ENCODE measurements at places on chromosomes 11 and 22. TPM values are rescaled to one million over a fixed set of nuclear protein-coding genes. Genes with fewer than 3 reads are reported as not detected.

- DNase-seq: no peak
Measured at GRCh38 chr11:20544603-20545237, 54.7 kb upstream of the SLC6A5 start.

- no peak for DNase-seq
Measured at GRCh38 chr22:23750367-23750713, 572 bp downstream of the ZNF70 start.

DNA sequence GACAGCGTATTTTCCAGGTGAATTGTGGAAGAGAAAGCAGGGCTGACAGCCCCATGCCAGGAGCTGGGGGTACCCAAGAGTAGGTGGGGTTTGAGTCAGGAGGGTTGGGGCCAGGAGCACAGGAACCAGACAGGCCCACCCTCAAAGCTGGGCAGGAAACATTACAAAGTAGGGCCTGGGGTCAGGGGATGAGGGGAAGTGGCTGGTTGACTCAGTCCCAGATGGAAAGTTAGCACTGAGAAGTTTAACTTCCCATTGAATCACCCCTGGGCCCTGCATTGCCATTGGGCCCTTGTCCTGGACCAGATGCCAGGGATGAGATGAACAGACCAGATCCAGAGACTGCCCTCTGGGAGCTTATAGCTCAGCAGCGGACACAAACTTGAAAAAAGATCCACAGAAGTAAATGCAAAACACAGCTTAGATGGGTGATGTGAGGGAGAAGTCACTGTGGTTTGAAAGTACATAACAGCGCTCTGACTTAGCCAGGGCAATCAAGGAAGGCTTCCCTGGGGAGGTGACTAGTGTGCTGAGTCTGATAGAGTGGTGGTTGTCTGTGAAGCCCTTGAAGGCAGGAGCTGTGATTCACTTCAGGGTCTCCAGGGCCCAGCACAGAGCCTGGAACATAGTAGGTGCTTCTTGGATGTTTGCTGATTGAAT is 2.2 kb downstream of the MAFF start:
- DNase-seq: peak; percentile 32

- DNase-seq: no peak
Measured at GRCh38 chr11:46981436-46981835, 44.9 kb downstream of the CSTPP1 start.

GRCh38 chr11:43770173-43770572 is 89.6 kb downstream of the HSD17B12 start:
- no peak for DNase-seq

GRCh38 chr22:42167066-42167465 is 36.5 kb upstream of the CYP2D6 start:
- no peak for DNase-seq

DNA sequence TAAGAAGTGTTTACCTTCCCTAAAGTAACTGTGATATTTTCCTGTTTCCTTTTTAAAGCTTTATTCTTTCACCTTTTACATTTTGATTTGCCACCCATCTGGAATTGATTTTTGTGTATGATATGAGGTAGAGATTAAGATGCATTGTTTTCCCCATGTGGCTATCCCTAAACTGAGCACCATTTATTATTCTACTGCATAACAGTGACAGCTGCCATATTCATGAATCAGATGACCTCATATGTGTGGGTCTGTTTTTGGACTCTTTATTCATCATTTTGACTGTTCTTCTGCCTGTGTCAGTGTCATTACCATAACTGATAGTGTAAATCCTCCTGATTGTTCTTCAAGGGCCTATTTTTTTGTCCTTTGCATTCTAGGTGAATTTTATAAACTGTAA is 50.8 kb downstream of the HIPK3 start:
- DNase-seq: no peak

- peak; percentile 42 for DNase-seq
Measured at GRCh38 chr11:28701760-28702449, 593.7 kb downstream of the METTL15 start.

DNA sequence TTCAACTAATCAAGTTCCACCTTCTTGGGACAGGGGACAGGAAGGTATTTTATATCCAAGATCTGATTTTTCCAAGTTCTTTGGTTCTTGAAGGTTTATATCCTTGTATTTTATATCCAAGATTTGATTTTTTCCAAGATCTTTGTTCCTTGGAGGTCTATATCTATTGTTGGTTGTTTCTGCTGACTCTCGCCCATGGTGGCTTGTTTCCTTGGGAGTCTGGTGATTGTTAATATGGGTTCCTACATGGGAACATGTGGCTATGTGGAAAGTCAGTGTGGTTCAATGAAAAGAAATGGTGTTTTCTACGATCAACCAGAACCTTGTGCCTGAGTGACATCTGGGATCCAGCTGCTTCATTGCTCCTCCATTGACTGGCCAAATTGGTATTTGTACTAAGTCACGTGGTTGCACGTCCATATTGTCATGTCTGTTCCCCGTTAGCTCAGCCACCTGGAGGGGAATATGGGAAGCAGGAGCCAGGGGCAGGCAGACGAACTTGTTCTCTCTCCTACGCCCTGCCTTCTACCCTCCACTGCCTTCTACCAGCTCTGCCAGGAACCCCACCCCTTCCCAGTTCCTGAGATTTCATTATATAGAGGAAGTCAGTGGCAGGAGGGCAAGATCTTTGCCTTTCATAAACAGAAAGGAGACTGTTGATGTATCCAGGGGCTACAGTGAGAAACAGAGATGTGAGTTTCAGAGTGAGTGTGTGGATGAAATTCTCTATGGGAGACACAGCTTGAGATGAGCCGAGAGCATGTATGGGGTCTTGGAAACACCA is 11.1 kb upstream of the CSF2RB start:
- no peak for DNase-seq

- peak; percentile 21 for DNase-seq
Measured at GRCh38 chr11:44777209-44778194, 50.7 kb downstream of the TSPAN18 start.

GRCh38 chr22:49483946-49484345 is 343.7 kb downstream of the BRD1 start:
- no peak for DNase-seq

GRCh38 chr11:102309621-102310541 is 7.4 kb upstream of the BIRC3 start:
- no peak for DNase-seq

GRCh38 chr22:39234472-39234787 is 10.4 kb downstream of the PDGFB start:
- DNase-seq: peak; percentile 67

- peak; percentile 70 for DNase-seq
Measured at GRCh38 chr11:47233989-47234668, 14.5 kb downstream of the ACP2 start.

- DNase-seq: peak; percentile 87
Measured at GRCh38 chr11:78039919-78040671, 17.0 kb upstream of the KCTD14 start.

DNA sequence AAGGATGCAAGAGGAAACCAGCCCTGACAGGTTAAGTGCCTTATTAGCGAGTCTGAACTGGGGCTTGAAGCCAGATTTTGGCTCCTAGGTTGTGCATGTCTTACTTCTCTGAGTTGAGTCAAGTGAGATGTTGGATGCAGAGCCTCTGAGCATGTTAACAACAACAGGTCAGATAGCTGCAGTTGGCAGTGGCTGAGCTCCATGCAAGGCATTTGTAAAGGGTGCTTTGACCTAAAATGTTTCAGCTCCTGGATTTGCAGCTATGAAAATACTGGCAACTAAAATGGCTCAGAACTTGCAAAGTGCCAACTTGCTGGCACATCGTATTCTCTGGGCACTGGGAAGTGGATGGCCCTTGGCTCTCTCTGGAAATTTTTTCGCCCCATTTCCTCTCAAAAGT is 16.4 kb upstream of the CSRP3 start:
- no peak for DNase-seq

DNA sequence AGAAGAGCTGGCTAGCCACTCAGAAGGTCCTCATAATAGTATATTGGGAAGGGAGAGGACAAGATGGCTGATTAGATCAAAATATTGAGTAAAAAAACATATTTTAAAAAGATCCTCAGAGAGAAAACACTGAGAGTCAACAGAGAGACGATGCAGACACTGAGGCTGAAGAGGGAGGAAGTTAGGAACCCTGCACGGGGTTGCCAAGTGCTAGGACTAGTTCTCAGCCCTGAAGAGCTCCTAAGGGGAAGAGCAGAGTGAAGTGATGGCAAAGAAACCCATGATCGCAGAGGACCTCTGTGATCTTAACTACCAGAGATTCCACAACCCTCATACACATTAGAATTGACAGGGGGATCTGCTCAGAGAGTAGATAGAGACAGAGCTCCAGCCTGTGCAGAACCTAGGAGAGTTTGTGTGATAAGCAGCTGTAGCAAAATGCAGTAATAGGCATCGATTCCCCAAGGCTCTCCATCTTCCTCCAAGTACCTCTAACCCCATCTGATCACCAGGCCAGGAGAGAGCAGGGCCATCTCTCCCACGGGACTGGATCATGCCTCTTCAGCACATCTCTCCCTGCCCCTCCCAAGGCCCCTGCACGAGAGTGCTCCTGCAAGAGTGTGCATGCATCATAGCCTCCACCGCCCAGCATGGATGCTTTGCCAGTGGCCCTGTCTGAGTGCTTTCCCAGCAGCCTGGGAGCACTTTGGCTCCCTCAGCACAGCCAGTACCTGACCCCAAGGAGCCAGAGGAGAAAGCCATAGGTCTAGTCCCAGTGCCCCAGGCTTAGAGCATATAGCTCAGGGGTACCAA is 41.2 kb upstream of the ARL14EP start:
- no peak for DNase-seq

DNA sequence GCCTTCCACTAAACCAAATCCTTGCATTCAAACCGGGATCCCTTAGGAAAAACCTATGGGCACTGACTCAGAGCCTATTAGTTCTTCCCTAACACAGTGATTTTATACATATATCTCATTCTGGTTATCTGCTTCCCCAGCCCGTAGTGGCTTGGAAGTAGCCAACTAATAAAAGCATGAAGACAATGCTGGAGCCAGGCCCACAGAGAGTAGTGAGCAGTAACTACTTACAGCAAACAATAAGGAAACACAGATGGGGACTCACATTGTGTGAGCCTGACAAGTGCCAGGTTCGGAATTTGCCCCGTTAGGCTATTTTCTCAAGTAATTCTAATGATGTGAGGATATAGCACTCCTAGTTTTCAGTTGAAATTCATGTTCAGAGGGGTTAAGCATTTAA is 83.3 kb upstream of the OR5AK2 start:
- no peak for DNase-seq

DNA sequence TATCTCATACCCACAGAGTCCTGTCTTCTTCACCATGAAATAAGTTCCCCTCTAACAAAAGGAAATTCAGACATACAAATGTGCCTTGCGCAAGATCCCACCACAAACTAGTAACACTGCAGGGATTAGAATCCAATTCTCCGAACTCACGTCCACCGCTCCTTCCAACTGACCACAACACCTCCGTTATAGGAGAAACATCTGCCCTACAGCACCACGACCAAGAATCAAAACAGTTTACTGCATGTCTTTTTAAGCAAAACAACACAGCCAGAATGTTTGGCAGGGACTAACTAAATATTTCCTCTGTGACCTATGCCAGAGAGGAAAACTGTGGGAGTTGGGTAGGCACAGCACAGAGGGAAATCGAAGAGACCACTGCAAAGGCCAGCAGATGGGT is 72.7 kb upstream of the AKIP1 start:
- DNase-seq: no peak

DNA sequence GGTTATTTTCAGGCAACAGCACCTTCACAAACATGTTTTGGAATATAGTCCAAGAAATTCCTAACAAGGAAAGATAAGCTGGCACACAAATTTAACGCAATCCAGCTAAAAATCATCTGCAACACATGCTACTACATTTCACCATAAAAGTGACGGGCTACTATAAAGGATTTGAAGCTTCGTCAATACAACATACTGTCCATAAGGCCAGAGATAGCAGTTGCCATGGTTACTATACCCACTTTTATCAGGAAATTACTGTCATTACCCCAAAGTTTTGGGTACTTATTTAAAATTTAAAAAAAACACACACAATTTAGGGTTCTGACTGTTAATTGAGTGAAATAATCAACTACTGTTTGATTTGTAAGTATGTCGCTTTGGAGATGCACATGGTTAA is 6.9 kb downstream of the PHF21A start:
- no peak for DNase-seq

DNA sequence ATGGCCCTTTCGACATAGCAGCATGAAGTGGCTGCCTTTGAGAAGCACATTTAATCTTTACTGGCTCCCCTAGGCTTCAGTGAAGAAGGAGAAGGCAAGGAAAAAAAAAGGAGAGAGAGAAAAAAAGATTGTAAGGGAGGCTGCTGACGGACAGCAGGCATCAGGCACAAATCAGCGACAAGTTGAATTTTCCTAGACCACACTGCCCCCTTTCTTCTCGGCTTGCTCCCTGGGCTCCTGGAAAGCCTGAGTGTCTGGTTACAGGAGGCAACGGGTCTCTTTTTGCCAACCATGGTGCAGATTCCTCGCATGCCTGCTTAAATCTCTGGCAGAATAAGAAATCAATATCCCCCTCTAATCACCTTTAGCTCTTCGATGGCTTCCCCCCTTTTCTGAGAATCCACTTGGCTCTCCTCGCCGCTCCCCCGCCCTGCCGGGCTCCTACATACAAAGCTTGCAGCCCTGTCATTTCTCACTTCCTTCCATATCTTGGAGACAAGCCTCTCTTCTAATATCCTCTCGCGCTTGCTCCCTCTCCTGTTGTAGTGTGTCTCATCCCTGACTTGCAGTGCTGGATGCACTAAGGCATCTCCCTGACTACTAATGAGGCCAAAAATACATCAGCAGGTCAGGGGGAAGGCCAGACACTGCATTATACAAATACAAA is 14.3 kb downstream of the BLID start:
- no peak for DNase-seq

DNA sequence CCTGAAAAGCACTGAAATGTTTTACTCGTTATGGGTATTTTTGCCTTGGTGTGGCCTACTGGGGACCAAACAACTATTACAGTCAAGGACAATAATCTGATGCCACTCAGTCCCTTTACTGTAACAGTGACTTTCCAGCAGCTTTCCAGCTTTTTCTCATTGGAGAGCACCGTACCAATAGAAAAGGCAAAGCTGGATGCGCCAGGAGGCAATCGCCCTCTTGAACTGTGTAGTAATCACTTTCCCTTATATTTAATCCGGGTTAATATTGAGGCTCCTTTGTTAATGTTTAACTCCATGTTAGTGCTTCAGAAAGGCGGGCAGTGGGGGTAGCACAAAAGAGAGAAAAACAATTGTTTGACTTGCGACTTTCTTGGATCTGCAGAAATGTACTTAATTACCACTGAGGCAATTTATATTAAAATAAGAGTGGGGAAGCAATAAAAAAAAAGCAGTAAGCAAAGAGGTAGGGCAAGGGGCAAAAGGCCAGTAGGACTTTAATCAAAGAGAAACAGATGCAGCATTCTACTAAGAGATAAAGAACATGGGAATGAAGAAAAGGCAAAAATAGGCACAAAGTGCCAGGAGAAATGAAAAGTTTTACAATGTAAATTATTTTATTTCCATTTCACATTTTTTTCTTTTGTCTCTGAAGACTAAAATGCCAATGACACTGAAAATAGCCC is 81.6 kb downstream of the LRRC4C start:
- DNase-seq: no peak

The TMA7B gene
- total RNA-seq: not detected

The TCIRG1 gene
- total RNA-seq: 484 TPM

The INSC gene
- total RNA-seq: 1.2 TPM

The MYBPC3 gene
- 0.73 TPM for total RNA-seq

The ST14 gene
- total RNA-seq: 104 TPM

The PGA5 gene
- total RNA-seq: 67.5 TPM

The PKDREJ gene
- total RNA-seq: not detected

The LRRC74B gene
- not detected for total RNA-seq

The C11orf91 gene
- total RNA-seq: not detected
